ENCODE measurements at places on chromosomes 5 and 9.

DNA sequence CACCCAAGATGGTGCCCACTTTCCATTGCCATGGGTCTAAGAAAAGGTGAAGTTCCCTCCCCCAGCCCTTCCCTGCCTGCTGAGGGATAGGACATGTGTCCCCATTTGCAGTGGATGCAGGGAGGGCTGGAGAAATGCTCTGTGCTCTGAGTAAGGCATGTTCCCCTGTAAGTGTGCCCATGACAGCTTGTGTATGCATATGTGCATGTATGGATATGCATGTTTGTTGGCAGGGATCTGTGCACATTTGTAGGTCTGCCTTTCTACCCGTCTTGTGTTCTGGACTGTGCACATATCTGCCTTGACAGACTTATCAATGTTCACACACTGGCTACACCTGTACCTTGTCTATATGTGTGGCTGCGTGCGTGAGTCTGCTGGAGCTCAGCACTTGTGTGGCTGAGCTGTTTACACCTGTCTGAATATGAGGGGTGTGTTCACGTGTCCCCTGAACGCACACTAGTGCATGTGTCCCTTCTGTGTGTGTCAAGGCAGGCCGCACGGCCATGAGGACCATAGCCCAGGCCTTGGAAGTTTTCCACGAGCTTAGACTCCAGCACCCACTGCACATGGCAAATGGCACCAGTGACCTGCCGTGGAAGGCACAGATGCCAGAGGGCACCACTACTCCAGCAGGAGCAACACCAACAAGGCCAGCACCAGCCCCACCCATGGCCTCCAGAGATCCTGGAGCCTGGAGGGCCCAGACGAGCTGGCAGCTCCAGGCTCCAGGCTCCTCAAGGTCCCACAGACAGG is 27.4 kb upstream of the TTLL11 start:
- no peak for DNase-seq

- no peak for DNase-seq
Observed at GRCh38 chr5:95178046-95178651, 106.7 kb downstream of the MCTP1 start.

DNA sequence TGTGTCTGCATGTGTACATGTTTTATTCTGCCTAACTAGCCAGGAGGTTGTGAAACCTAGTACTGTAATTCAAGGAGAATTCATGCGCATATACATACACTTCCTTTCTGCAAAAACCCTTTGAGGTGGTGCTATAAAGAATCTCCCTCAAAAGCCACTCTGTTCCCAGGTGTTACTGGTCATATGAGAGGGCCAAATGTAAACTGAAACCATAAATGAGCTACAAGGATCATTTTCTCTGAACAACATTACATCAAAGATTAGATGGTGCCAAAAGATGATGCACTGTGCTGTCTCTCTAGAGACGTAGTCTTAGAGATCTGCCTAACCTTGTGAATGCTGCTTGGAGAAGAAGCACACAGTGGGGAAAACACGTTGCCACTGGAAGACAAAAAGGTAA is 15.7 kb downstream of the NREP start:
- no peak for DNase-seq

DNA sequence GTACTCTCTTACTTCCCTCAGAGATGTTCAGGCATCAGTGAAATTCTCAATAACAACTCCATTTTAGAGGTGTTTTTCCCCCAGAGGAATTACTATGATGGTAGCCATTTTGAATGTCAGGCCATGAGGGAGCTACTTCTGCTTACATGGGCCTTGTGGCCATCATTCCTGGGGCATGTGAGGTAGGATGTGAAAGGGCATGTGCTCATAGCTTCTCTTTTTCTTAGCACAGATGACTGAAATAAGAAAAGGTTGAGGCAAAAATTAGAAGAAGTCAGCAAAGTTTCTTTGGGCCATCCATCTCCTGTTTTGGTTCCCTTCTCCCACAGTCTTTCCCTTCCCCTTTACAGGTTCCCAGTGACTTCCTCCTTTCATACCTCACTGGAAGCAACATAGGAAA is 68.8 kb downstream of the FEM1C start:
- DNase-seq: no peak

DNA sequence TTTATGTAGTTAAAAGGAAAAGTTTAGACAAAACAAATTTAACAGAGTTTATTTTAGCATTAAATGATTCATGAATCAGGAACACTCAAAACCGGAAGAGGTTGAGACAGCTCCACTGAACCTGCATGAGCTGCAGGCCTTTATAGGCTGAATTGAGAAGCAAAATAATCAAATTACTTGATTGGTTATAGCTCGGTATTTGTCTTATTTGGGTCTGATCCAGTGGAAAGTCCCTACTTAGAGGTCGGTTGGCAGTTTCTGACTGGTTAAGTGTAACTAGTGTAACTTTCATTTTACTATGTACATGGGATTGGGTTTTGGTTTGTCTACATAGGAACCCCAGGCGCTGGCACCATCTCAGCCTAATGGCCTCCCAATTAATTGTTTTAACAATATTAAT is 74.1 kb upstream of the PIK3R1 start:
- no peak for DNase-seq

DNA sequence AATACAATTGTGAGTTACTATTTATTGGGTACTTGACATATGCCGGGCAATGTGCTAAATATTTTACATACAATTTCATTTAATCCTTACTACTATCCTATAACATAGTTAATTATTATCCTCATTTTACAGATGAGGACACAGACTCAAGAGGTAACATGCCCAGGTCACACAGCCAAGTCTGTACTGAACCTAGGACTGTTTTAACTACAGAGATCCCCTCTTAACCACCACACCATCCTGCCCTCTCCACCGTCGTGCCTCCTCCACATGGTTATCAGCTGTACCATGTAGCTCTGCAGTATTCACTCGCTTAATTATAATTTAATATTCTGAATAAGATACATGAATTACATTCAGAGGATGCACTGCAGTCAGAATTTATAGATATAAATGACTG is 5.3 kb downstream of the RAB14 start:
- DNase-seq: no peak

- DNase-seq: no peak
Observed at GRCh38 chr5:43461066-43461465, 22.6 kb downstream of the TMEM267 start.

DNA sequence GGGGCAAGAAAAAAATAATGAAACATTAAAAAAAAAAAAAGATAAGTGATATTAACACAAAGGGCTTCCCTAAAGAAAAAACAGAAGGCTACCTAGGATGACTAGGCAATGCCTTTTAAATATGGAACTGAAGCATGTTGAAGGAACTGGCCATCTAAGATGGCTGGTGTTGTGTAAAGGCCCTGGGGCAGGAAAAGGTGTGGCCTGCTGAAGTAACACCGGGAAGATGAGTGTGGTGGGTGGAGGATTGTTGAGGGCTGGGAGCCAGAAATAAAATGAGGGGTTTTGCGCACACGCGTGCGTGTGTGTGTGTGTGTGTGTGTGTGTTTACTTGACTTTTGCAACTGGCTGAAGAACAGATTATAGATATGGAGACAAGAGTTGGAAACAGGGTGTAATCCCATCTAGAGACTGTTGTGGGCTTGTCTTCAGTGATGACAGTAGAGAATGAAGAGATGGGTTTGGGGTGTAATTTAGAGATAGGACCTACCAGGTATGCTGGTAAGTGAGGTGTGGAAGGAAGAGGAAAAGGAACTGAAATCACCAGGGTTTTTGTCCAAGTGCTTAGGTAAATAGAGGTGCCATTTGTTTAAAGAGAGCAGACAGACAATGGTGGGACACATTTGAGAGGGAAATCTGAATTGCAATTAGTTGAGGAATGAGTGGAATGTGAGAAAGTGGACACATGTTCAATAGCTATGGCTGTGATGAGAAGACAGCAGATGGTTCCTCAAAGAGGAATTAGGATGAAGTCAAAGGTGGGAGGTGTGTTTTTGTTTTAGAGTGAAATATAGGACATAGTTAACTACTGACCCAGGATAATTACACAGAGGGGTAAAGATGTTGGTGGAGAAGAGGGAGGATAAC is 33.9 kb downstream of the RAD23B start:
- DNase-seq: no peak

- no peak for DNase-seq
Observed at GRCh38 chr9:119298076-119298853, 71.0 kb downstream of the BRINP1 start.

DNA sequence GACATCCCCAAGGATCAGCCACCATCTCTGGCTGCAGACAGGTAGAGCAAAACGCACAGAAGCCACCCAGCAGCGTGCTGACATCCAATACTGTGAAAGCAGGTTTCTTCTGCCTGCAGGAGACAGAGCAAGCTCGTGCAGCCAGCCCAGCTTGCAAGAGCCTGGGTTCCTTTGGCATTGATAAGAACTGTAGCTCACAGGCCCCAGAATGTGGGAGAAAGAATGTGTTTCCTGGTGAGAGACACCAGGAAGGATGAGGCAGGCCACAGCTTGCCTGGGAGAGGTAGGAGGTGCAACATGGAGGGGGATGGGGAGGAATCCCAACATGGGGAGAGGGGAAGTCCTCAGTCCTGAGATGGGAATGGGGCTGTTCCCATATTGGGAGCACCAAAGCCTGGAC is 34.0 kb upstream of the ARAP3 start:
- DNase-seq: no peak

GRCh38 chr5:31993165-31993961 is 180.8 kb downstream of the GOLPH3 start:
- no peak for DNase-seq

DNA sequence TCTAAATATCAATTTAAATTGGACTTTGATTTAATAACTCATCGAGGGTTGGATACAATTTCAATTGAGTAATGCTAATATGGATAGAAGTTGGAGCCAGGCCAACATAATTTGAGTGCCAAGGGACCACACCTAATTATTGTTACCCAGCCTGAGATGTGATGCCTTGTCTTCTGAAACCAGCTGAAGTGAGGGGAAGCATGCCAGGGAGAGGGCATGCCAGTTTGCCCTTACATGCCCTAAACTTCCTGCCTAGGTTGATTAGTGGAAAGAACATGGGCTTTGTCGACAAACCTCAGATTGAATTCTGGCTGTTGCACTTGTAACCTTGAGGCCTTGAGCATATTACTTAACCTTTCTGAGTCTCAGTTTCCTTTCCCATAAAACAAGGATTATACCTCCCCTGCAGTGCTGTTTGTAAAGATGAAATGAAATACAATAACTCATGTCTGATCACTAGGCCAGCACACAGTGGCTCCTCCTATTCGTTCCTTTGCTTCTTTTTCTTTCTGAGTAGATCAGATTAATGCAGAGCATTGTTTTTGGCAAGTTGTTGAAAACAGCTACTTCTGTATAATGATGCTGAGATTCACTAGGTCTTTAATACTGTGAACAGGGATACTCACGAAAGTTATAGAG is 412.8 kb downstream of the TLE4 start:
- no peak for DNase-seq

DNA sequence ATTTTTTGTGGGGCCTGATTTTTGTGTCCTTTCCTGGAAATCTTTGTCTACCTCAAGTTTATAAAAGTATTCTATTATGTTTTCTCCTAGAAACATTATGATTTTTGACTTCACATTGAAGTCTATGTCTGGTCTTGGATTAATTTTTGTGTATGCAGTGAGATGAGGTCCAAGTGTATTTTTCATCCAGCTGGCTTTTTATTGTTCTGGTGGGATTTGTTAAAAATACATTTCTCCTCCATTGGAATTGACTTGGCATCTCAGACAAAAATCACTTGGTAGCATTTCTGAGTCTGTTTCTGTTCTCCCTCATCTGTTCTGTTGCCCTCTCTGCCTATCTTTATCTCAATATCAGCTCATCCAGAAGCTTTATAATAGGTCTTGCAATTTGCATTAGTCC is 109.0 kb downstream of the IRX1 start:
- DNase-seq: no peak

DNA sequence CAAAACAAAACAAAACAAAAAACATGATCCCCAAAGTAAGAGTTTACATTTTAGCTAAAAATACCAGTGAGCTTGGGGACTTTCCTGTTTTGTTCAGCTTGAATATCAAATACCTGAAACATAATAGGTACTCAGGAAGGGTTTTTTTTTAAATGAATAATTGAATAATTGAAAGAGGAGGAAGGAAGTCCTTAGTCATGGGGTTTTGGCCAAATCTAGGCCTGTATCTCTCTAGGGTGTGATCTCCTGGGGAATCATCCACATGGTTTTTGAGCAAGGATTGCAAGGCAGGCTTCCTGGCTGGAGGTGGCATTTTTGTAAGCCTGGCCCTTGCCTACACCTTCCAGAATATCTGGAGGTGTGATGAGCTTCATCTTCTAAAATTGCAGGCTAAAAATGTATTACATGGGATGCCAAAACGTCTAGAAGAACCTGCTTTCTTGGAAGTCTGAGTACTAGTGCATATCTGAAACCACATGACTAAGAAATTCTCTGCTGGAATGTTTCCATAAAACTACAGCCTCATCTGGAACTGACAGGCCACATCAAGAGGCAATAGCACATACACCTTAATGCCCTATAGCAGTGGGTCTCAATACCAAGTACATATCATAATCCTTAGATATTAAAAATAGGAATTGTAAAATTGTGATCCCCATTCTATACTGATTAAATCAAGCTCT is 10.4 kb downstream of the C9 start:
- DNase-seq: no peak

- DNase-seq: no peak
Observed at GRCh38 chr5:135396459-135397055, 2.5 kb downstream of the MACROH2A1 start.

- no peak for DNase-seq
Observed at GRCh38 chr9:8366161-8366926, 566.8 kb upstream of the DMAC1 start.

GRCh38 chr5:73946919-73947602 is 321.1 kb downstream of the ARHGEF28 start:
- DNase-seq: no peak

DNA sequence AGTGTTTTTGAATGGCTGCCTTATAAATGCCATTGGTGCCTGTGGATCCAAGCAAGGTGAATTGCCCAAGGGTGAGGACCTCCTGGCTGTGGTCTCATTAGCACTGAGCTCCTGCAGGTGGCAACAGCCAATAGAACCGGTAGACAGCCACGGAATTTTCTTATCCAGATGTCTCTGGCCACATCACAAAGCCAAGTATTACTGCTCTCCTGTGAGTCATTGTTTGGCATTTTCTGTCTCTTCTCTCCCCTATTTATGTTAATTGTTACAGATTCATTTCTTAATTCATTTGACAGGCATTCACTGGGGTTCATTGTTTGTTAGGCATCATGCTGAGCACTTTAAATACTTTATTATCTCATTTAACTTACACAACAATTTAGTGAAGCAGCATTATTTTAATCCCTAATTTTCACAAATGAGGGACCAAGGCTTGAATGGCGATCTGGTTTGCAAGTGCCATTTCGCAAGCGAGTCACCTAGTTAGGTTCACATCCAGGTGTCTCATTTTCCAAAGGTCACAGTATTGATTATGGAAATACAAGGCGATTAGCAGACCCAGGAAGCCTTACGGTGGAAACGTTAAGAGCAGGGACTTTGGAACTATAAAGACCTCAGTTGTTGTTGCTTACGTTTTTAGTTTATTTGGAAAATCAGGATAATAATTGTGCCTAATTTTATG is 58.2 kb upstream of the DPYSL3 start:
- no peak for DNase-seq

GRCh38 chr5:122445070-122445469 is 133.0 kb downstream of the SNCAIP start:
- DNase-seq: no peak

- no peak for DNase-seq
Observed at GRCh38 chr5:16826379-16827125, 109.5 kb downstream of the MYO10 start.

- DNase-seq: no peak
Observed at GRCh38 chr5:23367874-23368273, 139.5 kb upstream of the PRDM9 start.

Data from stimulated activated CD4-positive, alpha-beta T cell treated with anti-CD3 and anti-CD28 coated beads, Interleukin-1b, Interleukin-23, amount 100 ng/mL, for 1 hour (primary cell).